A172 (cell line): ENCODE measurements at places on chromosomes 5 and 9. TPM values are rescaled to one million over a fixed set of nuclear protein-coding genes. Genes with fewer than 3 reads are reported as not detected.

DNA sequence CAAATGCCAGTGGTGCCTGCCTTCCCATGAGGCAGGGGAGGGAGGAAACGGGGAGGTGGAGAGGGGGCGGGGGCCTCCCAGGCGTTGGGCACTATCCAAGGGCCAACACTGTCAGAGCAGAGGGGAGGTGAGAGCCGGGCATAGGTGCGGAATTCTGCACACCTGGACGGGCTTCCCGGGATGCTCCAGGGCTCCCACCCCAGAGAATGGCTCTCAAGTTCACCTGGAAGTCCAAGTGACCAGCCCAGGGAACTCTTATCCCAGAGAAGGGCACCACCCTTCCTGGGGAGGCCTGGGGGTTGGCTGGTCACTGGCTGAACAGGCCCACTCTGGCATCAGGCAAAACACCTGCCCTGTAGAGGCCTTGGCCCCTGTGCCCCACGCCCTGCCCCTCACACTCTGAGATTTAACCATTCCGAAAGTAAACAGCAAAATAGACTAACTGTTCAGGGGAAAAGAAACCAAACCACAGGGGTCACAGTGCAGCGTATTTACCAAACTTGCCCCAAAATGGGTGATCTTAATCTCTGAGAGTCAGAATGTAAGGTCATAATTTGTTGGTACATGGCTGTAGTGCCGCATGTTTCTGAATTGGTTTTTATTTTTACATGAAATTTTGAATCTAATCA lies 2.7 kb downstream of the CSF2 start:
- DNase-seq: no peak

GRCh38 chr9:105039175-105039799 lies 111.3 kb upstream of the ABCA1 start:
- no peak for DNase-seq

DNA sequence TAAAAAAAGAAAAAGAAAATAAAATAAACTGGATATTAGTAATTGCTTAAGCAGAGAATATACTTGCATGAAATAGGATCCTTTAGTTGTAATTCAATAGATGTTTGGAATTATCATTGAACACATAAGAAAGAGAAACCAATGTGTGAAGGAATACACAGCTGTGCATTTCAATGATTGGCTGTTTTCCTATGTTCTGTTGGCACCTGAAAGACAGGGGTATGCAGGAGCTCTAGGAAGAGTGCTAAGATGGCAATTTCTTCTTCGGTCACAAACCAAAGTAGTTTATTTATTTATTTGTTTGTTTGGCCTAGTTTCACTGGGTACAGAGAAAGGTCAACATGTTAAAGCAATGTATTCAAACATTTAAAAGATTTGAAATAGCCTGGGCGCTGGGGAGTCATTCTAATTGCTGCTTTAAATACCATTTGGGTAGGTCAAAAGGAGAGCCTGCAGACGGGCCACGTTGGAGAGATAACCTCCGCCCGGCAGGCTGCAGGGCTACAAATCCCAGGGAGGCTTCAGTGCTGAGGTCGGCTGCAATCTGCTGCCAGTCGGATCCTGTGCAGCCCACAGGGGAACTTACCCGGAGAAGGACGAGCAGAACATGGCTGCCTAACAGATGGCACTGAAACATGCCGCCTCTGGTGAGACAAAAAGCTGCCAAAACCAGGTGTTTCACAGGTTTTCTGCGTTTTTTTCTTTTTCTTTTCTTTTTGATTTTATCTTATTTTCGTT lies 154.2 kb upstream of the TYRP1 start:
- DNase-seq: no peak

GRCh38 chr5:134989266-134989830 lies 21.6 kb downstream of the CATSPER3 start:
- no peak for DNase-seq

The FRRS1L gene
- not detected in 2 replicates for total RNA-seq
